ENCODE measurements at places on chromosomes 6 and 20.

- DNase-seq: no peak
Measured at GRCh38 chr6:4364711-4365110, 229.3 kb upstream of the ECI2 start.

- no peak for DNase-seq
Measured at GRCh38 chr6:150999107-150999506, 133.6 kb downstream of the MTHFD1L start.

DNA sequence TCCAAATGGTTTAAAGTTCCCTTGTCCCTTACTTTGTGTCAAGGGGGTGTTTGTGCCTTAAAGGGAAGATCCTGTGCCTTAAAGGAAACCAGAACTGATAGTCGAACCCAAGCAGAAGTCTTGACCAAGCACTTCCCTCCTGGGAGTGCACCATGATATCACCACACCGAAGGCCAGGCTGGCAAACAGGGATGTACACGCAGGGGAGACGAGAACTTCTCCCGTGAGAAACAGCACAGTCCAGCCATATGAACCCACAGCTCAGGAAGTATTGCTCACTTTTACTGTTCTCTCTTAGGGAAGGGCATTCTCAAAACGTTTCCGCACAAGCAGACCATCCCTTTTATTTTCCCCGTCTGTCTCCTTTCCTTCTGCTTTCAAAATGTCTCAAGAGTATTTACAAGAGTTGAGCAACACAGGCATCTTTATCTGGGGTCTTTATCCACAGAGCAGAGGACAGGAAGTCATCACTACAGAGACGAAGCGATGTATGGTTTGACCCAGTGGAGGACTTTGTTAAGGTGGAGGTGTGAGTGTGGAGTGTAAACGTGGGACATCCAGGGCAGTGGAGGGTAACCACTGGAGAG is 12.8 kb upstream of the SERPINB1 start:
- DNase-seq: no peak

- no peak for DNase-seq
Measured at GRCh38 chr6:111775145-111775922, 97.9 kb downstream of the FYN start.

DNA sequence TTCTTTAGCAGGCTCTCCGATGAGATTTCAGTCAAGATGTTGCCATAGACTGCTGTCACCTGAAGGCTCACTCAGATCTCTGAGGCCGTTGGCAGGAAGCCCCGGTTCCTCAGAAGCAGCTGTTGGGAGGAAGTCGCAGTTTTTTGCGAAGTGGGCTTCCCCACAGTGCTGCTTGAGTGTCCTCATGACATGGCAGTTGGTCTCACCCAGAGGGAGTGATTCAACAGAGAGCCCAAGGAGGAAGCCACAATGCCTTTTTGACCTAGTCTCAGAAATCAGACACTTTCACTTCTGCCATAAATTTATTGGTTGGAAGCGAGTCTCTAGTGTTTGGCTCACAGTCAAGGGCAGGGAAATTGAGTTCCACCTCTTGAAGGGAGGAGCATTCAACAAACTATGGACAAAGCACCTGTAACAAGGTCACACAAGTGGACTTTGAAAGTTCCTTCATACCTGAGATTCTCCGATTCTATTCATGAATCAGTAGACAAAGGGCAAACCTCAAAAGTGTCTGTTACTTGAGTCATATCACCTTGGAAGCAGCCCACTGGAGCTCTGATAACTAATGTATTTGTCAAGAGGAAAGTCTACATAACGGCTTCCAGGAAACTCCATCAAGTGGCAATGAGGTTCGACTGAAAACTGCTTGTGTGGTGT is 208.3 kb downstream of the TASP1 start:
- DNase-seq: no peak

- DNase-seq: no peak
Measured at GRCh38 chr6:55049866-55050265, 124.4 kb upstream of the HCRTR2 start.

- no peak for DNase-seq
Measured at GRCh38 chr6:107708435-107708834, 115.7 kb downstream of the SCML4 start.

DNA sequence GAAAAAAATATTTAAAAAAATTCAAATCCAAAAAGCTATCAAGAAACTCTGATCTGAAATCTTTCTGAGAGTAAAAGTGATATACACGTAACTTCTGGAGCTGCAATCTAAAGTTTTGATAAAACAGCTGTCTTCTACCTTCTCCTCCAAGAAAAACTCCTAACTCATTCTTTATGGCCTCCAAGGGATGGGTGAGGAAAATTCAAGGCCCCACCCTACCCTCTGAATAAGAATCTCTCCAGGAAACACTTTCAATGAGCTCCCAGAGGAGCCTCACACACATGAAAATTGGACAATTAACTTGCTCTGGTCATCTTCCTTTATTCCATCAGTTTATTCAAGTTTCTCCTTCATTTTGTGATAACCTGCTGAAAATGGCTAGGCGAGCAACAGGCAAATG is 93.4 kb downstream of the FNDC1 start:
- no peak for DNase-seq

DNA sequence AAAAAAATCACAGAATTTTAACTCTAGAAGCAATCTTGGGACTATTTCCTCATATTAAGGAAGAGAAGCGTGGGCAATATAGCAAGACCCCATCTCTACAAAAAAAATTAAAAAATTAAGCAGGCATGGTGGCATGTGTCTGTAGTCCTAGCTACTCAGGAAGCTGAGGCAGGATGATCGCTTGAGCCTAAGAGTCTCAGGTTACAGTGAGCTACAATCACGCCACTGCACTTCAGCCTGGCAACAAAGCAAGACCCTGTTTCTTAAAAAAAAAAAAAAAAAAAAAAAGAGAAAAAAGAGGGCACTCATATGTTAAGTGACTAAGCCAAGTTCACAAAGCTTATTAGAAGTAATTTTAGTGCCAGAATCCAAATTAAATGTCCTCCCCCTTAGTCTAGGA is 100.8 kb downstream of the SESN1 start:
- DNase-seq: no peak

- no peak for DNase-seq
Measured at GRCh38 chr6:160387916-160388643, 39.9 kb downstream of the SLC22A3 start.

- no peak for DNase-seq
Measured at GRCh38 chr20:56376331-56376730, 15.7 kb downstream of the AURKA start.
